ENCODE measurements at places on chromosomes 12 and 14. TPM values are rescaled to one million over a fixed set of nuclear protein-coding genes. Genes with fewer than 3 reads are reported as not detected.

The TAPBPL gene
- total RNA-seq, result 0.78 TPM

The RGS6 gene
- 6.9 TPM for total RNA-seq

The PLA2G1B gene
- not detected for total RNA-seq

The CNTN1 gene
- 385 TPM for total RNA-seq

The TUBA1A gene
- total RNA-seq, result 9,948 TPM

The ACACB gene
- total RNA-seq, result 3.4 TPM

DNA sequence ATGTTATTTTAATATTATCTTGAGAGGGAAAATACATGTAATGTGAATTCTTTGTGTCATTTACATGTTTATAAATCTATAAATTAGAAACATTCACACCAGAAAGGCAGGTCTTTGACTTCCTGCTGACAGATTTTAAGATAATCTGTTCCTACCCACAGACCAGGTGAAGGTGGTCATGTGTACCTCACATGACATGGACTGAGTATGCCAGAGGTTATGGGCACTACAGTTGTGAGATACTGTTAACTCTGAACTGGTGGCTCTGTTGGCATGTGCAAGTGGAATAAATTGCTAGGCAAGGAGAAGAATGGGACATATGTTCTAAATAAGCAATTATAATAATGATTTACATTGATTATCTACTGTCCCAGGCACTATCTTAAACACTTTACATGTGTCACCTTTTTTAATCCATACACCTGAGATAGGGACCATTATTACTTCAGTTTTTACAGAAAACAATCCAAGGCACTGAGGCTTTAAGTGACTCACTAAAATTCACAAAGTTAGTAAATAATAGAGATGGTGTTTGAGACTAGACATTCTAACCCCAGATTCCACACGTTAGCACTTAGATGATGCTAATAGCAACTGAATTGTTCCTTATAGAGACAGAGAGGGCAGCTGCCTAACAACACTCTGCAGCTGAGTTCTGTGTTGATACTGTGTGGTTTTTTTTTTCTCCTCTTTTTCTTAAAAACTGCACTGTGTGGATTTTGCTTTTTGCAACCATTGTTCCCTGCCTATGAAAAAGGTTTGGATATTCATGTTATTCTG is 23.8 kb downstream of the SLC16A7 start:
- DNase-seq, result no peak

DNA sequence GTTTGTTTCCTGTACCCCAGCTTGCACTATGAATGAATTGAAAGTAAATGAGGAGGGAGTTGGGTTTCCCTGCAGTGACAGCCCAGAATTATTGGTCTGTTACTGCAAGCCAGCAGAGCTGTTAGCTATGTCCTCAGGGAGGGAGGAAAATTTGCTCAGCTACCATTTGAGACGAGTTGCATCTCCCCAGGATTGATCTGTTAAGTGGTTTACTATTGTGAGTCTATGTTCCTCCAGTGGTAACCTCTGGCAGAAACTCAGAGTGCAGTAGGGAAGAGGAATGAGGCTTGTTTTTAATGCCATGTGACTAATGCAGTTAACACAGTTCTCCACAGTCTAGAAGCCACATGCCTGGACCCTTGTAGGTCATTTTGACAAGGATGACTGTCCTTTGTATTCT is 173.9 kb downstream of the SLC15A4 start:
- no peak for DNase-seq

- DNase-seq, result no peak
These were observed 131.3 kb downstream of the KTN1 start for GRCh38 chr14:55711175-55711811.

- no peak for DNase-seq
These were observed 678 bp downstream of the INF2 start for GRCh38 chr14:104689881-104690711.

GRCh38 chr14:55592436-55592835 is 12.4 kb downstream of the KTN1 start:
- DNase-seq, result no peak

GRCh38 chr12:92471551-92471950 is 231.2 kb upstream of the PLEKHG7 start:
- DNase-seq, result no peak

DNA sequence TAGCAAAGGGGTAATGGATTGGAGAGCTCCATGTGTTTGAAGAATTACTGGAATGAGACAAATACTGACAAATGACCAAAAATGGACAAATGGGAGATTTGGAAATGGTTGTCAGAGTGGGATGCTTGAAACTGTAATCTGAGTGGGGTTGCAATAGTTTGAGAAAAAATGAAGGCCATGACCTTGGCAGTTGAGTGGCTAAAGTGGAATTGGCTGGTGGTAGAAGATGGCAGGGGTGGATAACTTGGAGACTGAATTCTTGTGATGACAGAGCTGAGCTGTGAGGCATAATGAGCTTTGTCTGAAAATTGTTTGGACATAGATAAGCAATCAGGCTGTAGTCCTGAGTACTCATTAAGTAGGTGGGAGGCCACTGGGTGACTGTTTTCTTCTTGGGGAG is 222.5 kb upstream of the PRICKLE1 start:
- no peak for DNase-seq

GRCh38 chr12:51419425-51420193 is 5.0 kb upstream of the SLC4A8 start:
- DNase-seq, result no peak

- DNase-seq, result peak; percentile 30
These were observed 78.9 kb downstream of the AKAP6 start for GRCh38 chr14:32408018-32408417.

GRCh38 chr14:59455411-59455810 is 9.8 kb downstream of the GPR135 start:
- DNase-seq, result no peak

DNA sequence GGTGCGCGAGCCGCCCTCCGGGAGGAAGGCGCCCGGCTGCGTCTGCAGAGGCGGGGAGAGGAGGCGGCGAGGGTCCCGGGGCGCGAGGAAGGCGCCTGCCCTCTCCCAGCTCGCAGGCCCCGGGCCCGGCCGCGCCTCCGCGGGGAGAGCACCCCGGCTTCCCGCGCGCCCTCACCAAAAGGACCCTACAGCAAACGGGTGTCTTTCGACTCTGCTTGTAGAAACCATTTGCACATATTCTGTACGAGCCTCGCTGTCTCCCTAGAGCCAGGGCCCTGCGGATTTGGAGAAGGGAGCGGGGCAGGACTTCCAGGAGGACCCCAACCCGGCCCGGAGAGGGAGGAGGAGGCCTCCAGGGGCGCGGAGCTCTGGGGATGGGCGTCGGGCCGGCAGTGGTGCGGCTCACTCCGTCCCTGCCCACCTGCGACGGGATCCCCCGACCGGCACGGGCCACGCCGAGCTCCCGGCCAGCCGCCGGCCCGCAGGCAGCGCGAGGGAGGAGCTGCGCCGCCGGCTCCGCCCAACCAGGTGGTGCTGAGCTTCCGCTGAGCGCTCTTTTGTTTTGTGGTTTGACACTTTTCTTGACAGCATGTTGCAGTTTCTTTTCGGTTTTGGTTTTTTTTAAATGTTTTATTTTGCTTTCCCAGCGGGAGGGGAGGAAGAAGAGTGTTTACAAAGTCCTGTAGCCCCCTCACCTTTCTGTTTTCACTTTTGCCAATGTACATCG is 103.3 kb upstream of the FKBP4 start:
- DNase-seq, result no peak

DNA sequence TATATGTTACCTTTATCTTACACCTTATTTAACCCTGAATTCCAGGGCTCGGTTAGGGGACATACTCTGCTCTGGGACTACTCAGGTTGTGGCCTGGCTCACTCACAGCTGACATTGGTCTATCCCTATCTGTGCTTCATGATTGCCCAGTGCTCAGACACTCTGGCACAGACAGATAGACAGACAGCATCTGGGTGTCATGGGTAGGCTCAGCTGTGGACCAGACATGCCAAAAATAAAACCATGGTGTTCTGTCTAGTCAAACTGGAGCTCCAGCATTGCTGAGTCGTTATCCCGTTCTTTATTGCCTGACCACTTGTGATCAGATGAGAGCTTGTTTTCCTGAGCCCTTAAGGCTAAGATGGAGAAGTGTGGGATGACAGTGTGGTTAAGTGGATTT is 29.0 kb downstream of the FBXW8 start:
- no peak for DNase-seq

DNA sequence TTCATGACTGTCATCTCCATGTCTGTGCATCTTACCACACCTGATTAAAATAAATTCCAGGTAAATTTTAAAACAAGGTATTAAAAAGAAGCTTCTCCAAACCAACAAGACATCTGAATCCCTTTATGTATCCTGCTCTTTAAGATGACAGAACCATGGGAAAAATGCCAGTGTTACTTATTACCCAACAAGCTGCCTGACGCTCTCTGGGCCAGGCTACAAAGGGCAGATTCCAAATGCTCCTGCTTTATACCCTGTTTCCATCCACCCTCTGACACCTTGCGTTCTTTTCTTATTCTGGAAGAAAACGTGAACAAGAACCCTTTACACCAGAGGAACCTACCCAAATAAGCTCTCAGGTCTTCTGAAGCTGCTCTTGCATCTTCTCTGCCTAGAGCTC is 70.7 kb downstream of the SLC8A3 start:
- DNase-seq, result no peak

GRCh38 chr14:35818346-35819115 is 7.6 kb upstream of the BRMS1L start:
- DNase-seq, result no peak

DNA sequence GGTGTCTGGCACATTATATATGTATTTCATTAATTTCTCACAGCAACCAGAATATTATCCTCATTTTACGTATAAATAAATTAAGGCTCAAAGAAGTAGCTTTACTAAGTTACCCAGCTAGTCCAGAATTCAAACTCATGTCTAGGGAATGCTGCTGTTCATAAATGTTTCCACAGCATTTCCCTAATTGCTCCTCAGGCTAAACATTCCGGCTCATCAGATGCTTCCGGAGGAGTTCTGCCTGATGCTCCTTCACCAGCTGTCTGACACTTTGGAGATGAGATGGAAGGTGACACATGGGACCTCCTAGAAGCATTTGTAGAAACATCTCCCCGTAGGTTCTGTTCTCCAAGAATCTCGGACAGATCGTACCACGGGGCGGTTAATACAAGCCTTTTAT is 12.1 kb downstream of the KRT85 start:
- no peak for DNase-seq

DNA sequence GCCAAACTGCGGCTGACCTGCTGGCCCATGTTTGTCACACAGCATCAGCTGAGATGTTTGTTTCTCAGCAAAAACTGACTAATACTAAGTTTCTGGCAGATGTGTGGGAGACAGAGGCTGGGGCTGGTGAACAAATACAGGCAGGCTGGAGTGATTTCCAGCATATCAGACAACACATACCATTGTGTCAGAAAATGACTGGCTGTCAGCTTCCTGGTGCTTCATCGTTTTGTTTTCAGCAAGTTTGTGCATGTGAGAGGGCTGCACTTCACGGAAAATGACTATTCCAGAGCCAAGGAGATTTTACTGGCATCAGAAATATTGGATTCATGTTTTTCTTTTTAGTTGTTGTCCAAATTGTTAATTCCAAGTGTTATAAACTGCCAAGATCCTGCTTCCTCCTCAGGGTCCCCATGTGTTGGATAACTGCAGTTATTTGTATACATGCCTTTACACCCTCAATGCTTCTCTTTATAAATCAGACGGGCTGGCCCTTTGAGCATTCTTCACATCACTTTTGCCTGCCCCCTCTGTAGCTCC is 145.7 kb downstream of the GALC start:
- DNase-seq, result no peak

Measured in occipital lobe (tissue), 3 donors.